ENCODE measurements at places on chromosomes 12 and 14.

DNA sequence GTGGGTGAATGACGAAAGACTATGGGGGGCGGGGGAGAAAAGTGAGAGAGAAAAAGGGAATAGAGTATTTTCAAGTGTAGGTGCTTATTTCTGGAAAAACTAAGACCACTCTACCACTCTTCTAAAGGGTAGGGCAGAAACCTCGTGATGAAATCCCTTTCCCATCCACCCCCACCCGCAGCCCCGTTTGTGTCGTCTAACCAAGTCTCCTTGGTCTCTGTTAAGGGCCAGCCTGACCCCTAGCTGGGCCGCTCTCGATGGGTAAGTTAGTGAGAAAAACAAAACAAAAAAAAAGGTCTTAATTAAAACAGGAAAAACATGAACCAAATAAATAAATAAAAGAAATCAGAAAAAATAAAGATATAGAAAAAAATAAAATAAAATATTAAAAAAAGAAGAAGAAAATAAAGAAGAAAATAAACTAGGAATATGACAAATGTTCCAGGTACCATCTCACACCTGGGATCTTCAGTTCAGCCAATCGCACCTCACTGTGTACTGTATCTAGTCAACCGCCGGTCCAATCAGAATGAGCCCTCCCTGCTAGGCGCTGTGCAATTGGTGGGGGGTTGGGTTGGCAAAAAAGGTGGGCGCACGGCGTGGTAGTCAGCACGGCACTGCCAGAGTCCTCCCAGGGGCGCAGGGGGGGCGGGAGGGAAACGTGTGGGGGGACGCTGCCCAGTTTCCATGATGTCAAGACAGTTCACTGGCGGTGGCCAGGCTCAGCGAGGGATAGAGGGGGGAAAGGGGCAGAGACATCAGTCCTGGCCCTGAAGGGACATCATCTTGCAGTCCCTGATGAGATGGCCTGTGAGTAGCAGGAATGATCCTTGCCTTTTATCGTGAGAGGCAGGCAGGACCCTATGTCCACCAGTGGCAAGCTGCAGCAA is 9.8 kb upstream of the CDH24 start:
- DNase-seq = no peak

DNA sequence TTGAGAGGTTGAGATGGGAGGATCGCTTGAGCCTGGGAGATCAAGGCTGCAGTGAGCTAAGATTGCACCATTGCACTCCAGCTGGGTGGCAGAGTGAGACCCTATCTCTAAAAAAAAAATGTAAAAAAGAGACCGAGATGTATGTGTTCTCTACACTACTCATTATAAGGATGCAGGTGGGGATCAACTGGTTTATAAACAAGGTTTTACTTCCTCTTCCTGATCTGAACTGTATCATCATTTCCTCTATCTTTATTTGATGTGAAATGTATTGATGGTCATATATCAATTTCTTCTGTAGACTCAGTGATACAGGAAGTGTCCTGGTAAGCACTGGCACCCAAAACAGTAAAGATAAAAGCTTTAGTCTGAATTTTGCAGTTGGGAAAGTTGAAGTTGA is 20.1 kb upstream of the USP44 start:
- DNase-seq = no peak

DNA sequence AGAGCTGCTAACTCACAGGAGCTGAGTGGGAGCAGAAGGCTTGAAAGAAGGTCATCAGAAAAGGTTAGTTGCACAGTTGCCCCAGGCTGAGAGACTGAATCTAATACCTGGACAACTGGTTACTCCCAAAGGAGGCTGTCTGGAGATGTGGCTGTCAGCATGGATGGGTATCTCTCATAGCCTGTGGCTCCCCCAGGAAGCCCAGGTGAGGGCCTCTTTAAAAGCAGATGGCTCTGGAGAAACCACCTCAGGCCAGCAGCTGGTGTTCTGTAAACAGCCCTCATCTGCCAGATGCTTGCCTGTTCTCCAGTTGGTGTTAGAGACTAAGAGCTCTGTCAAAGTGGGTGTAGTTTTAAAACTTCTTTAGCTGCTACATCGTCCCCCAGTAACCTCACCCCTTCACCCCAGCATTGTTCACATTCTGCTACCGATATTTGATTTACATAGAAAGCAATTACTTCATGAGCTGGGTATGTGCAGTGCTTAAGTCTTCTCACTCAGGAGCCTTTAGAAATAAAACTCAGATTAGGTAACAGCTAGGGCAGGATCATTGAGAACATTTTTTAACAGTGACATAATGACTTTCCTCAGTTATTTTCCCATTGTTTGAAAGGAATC is 25.8 kb downstream of the DACT1 start:
- DNase-seq = no peak

DNA sequence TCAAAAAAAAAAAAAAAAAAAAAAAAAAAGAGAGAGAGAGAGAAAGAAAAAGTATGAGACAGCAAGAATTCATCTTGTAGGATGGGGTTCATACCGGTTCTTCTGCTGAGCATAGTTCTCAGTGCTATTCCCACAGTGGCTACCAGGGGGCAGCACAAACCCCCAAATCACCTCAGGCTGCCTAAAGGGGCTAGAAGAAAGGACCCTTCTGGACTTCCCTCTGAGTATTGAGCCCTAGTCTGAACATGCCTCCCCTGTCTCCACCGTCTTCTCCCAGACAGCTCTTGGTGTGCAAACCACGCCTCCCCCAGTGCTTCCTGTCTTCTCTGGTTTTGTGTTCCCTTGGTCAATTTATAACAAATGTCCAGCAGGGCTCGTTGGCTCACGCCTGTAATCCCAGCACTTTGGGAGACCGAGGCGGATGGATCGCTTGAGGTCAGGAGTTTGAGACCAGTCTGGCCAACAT is 31.3 kb upstream of the SMUG1 start:
- no peak for DNase-seq

DNA sequence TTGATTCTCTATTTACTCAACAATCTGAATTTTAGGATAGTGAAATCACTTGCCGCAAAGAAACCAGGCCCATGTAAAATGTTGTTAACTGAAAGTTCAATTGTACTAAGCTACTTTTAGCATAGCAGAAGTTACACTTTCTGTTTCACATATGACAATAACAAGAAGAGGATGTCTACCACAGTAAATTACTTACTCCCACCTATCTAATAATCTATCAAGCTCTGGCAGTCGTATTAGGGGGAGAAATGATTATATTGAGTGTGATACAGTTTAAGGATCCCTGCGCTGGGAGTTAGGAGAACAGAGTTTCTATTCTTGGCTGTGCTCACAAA is 66.5 kb upstream of the CAND1 start:
- no peak for DNase-seq

DNA sequence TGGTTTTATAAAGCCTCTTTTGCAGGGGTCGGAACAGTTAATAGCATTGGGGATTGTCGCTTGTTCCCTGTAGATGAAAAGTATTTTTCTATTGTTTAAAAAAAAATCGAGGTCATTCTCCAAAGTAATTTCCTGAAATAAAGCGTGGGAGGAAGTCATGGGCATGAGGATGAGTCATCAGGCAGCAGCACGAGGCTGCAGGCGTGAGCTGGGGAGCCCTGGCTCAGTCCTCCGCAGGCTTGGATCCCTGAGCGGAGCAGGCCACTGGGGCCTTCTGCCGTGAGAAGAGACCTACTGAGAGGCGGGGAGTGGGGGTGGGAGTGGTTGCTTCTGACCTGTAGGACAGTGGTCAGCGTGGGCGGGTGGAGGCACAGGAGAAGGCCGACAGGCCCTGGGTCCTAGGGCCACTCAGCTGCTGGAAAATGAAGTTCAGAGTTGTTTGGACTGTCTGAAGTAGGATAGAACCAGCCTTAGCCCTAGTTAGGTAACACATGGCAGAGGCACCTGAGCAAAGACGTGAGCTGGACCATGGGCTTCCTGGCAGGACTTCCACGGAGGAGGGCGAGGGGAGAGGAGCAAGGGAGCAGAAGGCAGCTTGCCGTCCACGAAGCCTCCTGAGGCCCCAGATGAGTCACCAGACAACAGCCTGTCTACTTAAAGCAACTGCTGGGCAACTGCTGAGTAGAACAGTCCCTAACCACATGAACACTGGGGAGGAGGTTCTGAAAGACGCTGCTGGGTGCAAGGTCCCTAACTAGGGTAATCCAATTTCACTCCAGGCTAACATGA is 21.1 kb upstream of the LGALS3 start:
- no peak for DNase-seq

GRCh38 chr12:8696442-8697090 is 1.2 kb upstream of the RIMKLB start:
- DNase-seq = no peak

- no peak for DNase-seq
Observed at GRCh38 chr14:100421756-100422470, 98.8 kb downstream of the SLC25A47 start.

GRCh38 chr12:116880817-116881324 is 370 bp downstream of the HRK start:
- DNase-seq = peak; percentile 47

- DNase-seq = no peak
Observed at GRCh38 chr12:2064071-2064507, 11.3 kb downstream of the CACNA1C start.

- no peak for DNase-seq
Observed at GRCh38 chr14:55976655-55977054, 141.6 kb upstream of the PELI2 start.

GRCh38 chr12:89340861-89341260 is 11.4 kb downstream of the DUSP6 start:
- DNase-seq = no peak

DNA sequence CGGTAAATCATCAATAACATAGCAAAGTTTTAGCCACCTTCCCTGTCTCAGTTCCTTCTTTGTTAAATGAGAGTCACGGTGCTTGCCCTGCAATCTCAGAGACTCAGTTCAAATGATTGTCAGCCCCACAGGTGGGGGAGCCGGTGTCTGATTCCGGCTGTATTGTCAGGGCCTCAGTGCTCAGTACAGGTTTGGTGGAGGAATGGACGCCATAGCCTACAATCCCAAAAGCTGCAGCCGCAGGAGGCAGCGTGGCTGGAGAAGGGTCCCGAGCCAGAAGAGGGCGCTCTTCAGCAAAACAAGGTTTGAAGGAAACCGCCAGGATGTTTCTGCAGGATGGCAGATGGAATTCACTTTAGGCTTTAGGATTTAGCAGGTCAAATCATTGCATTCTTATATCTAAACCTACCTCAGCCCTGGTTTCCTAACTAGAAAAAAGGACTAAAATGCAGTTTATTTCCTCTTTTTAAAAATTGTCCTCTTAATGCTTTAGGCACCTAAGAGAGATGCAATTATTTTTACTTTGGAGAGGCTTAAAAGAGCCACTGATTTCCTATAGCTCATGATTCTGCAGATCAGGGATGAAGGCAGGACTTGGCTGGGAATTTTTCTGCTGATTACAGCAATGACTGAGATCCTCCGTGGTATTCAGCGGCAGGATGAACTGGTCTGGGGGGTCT is 29.2 kb downstream of the FOS start:
- no peak for DNase-seq

- no peak for DNase-seq
Observed at GRCh38 chr12:89992668-89993451, 284.2 kb upstream of the ATP2B1 start.

GRCh38 chr12:124143726-124144125 is 151.2 kb upstream of the RFLNA start:
- no peak for DNase-seq

DNA sequence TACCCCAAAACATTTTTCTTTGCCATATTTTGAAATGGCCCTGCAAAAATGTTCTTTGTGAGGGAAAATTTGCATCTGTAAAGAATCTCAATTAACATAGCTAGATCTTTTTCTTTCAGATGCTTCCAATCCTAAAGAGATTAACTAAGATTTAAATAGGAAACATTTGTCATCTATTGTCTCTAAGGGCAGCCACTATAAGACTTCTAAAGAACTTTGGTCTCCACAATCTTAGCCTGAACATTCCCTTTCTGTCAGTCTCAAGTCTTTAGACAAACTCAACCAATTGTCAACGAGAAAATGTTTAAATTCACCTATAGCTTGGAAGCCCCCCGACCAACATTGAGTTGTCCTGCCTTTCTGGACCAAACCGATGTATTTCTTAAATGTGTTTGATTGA is 71.1 kb upstream of the RASSF8 start:
- DNase-seq = no peak

DNA sequence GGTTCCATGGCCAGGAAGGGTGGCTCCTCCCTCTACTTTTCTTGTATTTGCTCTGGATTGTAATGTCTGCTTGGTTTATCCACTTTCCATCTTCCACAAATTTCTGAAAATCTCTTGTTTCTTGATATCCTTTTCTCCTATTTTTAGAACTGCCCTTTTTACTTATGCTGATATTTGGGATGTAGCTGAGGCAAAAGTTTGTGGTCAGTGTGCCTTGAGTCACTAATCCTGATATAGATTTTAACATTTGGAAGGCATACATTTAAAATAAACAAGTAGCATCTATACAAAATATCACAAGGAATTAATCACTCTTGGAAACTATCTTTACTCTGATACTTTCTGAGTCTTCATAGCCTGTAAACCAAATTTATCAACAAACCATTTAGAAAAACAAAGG is 11.0 kb downstream of the GRIP1 start:
- no peak for DNase-seq

DNA sequence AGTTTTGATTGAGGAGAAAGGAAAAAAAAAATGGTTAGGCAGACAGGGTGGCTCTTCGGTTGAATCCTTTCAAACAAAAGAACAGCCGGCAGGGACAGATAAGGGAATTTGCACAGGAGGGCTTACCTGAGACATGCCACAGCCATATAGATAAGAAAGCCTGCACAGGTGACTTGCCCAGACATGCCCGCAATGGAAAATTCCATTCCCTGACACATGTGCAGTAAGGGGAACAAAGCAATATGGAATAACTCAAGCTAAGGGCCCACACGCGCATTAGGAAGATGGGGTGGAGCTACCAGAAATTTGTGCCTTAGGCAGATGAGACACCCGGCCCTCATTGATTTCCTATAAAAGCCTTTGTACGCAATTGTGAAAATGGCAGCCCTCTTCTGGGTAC is 86.7 kb downstream of the TMEM260 start:
- DNase-seq = no peak

- DNase-seq = no peak
Observed at GRCh38 chr12:19234981-19235871, 105.7 kb downstream of the PLEKHA5 start.

GRCh38 chr12:104761091-104761490 is 197.0 kb downstream of the SLC41A2 start:
- no peak for DNase-seq

- DNase-seq = no peak
Observed at GRCh38 chr14:73233564-73233963, 3.7 kb upstream of the PAPLN start.

GRCh38 chr12:103140286-103140685 is 182.8 kb downstream of the ASCL1 start:
- no peak for DNase-seq

GRCh38 chr14:103879570-103880347 is 32.4 kb upstream of the PPP1R13B start:
- no peak for DNase-seq

DNA sequence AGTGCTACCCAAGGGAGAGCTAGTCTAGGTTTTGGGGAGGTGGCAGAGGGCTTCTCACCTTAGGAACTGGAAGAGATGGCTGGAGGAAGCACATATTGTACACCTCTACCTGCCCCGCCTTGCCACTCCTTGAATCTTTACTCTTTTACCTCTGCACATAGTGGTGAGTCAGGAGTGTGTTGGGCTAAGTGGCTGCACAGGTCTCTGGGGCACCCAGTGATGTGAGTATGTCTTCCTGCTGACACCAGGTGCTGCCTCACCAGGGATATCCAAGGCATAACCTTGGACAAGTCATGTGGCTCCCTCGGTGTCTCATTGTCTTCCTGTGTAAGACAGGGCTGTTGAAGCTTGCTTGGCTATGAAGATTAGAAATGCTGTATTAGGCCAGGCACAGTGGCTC is 19.8 kb upstream of the CABP1 start:
- no peak for DNase-seq

Data from D721Med (cell line).